ENCODE measurements at places on chromosomes 4 and X.
A peak's percentile ranks its signal among the peaks of the same experiment; 100 is the strongest.

DNA sequence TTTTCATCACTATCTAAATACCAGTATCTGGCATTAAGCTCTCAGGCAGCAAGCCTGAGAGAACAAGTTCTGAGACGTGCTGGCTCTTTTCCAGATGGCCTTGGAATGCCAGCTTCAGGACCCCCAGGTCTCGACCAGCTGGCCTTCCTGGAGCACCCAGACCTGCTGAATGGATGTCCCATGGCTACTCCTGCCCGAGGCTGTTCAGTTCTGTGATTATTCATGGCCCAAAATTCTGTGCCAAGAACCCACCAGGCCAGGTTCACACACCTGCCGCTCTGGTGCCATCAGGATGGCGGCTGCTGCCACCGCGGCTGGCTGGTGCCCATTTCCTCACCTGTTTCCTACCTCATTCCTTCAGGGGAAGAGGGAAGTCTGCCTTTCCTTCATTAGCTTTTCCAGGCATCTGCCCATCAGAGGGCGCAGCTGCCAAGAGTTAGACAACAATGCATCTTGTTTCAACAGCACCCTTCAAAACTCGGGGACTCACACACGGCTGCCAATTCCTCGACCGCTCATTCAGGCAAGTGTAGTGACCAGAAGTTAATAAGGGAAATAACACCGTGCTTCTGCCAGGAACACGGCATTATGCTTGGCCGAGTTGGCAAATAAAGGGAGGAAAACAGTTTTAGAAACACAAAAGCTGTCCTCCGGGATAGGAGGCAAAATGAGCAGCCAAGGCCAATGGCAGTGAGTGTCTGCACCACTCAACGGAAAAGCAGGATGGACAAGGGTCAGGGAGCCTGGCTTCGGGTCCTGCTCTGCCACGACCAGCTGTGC lies 173.8 kb downstream of the NSUN7 start:
- DNase-seq = no peak

DNA sequence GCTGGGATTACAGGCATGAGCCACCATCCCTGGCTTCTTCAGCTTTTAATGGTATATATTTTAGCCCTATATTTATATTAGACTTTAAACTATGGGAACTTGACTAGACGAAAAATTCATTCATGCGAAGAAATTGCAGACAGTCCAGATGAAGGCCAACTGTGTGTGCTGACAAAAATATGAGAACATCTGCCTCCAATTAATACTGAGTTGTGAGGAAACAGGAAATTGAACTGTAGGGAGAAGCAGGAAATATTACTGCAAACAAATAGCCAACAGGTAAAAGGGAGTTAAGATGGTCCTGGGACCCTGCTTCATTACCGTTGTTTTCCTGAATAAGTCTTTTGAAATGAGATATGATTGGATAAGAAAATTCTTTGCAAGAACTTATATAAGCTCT lies 26.3 kb downstream of the MGARP start:
- no peak for DNase-seq

DNA sequence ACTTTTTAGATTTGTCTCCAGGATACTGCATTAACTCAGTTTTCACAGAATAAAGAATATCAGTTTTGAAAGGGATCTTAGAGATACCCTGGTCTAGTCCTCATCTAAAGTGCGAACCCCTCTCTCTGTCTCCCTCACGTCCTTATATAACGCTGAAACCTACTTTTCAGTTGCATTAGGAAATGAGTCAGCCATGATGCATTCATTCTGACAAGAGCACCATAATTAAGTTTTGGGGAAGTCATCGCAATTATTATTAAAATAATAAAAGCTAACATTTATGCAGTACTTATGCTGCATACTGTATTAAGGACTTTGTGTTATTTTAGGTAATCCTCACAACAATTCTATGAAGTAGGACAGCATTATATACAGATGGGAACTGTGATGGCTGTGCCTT lies 116.1 kb downstream of the REELD1 start:
- DNase-seq = no peak

DNA sequence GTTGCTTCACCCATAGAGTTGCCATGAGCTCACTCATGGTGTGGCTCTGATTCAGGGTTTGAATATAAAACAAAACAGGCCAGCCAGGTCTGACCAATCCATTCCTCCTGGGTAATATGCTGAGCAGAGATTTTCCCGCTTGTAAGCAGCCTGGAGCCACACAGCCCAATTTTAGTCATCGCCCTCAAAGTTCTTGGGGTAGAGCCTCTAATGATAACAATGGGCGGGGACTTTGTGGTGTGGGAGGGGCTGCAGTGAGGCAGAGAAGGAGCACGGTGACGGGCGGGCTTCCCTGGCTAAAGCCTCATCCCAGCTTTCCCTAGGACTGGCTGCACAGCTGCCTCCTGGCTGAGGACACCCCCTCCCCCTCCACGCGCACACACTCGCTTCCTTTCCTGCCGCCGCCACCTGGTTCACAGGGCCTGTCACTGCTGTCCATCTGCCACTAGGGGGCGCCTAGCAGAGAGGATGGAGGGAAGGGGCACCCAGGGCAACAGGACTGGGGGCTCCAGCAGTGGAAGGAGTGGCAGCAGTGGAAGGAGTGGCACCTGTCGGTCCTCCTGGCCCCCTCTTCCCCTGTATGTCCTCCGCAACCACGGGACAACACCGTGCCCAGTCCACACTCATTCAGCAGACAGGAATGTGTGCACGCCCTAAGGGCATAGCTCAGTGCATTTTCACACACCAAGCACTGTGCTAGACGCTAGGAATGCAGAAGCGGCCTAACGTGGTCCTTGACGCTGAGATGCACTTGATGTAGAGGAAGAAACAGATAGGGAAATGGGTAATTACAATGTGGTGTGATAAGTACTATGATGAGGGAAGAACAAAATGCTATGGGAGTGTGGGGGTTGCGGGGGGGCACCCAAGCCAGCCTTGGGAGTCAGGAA lies 26.8 kb downstream of the PRPS1 start:
- DNase-seq = peak; percentile 70

- DNase-seq = no peak
Measured at GRCh38 chr4:28209371-28209924, 1348.8 kb downstream of the STIM2 start.

DNA sequence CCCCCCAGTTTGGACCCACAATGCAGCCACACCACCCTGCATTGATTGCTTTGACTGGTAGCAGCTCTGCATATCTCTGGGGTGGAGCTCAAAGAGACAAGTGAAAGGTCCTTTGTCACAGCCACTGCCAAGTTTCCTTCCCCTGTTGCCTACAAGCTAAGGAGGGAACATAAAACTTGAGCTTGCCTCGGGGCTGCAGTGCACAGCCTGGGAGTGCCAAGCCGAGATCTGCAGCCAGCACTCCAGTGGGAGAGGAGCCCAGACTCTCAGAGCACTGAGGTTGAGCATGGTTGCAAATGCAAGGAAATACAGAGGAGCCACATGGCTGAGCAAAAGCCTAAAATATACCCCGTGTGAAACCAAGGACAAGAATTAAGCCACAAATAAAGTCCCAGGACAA lies 142.2 kb downstream of the DKK2 start:
- no peak for DNase-seq

- no peak for DNase-seq
Measured at GRCh38 chrX:44183329-44183728, 160.1 kb downstream of the EFHC2 start.

GRCh38 chr4:183241721-183242151 lies 78.3 kb downstream of the CLDN22 start:
- no peak for DNase-seq

DNA sequence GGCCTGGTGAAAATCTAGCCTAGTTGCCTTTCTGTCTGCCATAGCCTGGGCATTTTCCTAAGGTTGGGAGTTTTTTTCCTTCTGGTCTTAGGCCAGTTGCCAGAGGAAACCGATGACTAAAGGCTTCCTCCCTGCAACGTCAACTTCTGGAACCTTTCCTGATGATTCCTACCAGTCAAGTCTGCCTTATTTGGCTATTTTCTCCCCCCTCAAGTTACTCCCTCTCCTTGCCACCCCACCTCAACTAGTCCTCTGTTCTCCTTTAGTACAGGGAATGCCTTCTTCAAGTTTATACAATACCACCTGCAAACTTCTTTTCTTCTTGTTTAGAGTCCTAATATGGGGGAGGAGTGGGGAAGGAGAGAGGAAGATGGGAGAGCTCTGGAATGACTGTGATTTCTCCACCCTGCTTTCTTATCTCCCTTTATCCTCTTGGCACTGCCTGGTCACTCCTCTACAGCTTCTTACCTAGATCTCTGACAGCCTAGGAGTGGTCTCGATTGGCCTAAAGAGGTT lies 10.6 kb downstream of the MSN start:
- no peak for DNase-seq

- no peak for DNase-seq
Measured at GRCh38 chr4:83062739-83063138, 27.8 kb downstream of the COPS4 start.

- no peak for DNase-seq
Measured at GRCh38 chr4:105951198-105951597, 55.9 kb downstream of the NPNT start.

GRCh38 chr4:184528713-184529112 lies 54.4 kb upstream of the IRF2 start:
- DNase-seq = no peak

GRCh38 chrX:134602410-134602809 lies 55.9 kb downstream of the PLAC1 start:
- no peak for DNase-seq

DNA sequence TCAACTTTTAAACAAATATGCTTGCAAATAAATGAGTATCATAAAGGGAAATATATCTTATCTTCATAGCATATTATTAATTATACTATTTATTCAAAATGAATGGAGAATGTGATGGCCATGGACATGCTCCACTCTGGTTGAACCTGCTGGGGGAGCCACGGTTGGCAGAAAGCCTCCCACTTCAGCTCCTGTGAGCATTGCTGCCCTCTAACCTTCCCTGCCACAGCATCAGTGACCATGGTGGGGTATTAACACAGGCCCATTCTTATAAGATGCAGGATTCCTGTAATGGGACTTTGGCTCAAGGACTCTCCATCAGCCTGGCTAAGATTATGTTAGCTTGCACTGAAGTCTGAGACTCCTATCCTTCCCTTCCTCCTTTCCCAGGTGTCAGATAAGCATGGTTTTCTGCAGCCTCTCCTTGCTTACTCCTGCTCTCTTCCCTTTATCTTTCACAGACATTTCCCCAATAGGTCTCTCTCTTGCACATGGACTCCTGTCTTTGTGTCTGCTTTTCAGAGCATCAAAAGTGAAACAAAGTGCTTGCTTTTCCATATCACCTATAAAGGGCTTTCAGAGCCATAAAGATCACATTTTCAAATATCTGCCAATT lies 4.9 kb upstream of the ABRAXAS1 start:
- no peak for DNase-seq

DNA sequence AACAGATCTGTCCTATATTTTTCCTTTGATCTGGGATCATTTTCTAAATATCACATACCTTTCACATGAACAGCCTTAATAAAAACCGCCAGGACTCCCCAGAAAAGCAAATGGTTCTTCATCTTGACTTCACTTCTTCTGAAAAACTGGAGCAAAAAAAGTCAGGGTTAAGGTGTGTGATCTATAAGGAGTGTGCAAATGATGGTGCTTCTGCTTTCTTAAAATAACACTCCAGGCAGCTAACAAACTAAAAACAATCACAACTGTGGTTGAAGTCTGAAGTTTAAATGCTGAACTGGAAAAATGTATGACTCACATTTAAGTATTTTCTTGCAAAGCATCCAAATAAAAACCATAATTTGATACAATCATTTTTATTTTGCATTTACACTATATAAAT lies at the start of gene JCHAIN:
Gene JCHAIN (minus strand): TSS at position 140 of the 400 bp plus-strand sequence. CDS start 18 bp downstream, at position 122.
- no peak for DNase-seq

DNA sequence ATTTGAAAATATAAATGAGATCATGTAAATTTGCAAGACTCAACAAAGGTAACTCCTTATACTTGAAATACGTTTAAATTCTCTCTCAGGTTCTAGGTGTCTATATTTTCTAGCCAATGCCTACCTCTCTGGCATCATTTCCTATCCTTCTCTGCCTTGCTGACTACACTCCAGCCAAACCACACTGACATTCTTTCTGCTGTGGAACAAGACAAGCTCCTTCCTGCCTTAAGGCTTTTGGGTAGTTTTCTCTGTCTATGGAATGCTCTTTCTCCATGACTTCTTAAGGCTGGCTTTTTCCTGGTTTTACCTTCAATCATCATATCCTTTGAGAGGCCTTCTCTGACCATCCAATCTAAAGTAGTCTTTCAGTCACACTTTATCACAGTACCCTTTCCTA lies 201.0 kb downstream of the SPRY1 start:
- no peak for DNase-seq

DNA sequence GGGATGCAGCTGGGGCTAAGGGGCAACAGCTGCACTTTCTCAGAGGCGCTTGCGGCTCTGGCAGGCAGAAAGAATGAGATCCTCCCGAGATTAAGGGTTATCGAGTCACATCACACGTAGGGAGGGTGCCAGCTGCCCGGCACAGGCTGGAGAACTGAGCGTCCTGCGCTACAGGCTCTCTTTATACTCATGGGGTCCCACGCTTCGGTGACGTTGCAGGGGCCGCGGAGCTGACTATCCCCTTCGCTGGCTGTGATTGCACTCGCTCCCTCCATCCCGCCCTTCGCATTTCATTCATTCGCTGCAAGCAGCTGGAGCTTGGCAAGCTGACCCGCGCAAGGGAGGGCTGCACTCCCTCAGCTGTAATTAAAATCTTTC lies at the start of gene TACR3:
Gene TACR3 (minus strand): TSS at position 156 of the 378 bp plus-strand sequence. CDS start 310 bp downstream, outside the sequence.
- DNase-seq = no peak

GRCh38 chr4:88189881-88190585 lies 31.6 kb upstream of the ABCG2 start:
- DNase-seq = no peak
